ENCODE measurements at places on chromosomes 4 and X.
A peak's percentile ranks its signal among the peaks of the same experiment; 100 is the strongest.

GRCh38 chr4:121217351-121217750, 53.2 kb upstream of the TNIP3 start:
- DNase-seq: no peak
- no peaks in the 10 kb centered on the region for H3K27me3 ChIP-seq
- no peaks in the 10 kb centered on the region for H3K36me3 ChIP-seq
- no peak overlapping the region for H3K4me3 ChIP-seq
- H3K4me1 ChIP-seq: no peaks in the 10 kb centered on the region

DNA sequence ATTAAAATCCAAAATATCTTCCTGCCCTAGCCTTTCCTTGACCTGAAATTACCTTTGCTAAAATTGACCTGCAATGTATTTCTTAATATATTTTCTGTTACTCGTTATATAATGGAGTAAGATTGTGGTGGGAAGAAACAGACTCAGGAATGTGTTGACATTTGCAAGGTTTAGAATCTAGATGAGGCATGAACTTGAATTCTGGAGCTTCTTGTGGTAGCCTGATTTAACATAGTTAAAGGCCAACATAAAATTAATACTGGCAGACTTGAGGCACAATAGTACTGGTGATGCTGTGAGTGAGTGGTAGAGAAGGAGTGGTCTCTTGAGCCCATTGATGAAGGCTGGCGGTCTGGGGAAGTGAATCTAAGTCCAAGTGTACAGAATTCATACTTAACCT, 197.9 kb upstream of the SPRY1 start:
- DNase-seq: no peak
- H3K4me3 ChIP-seq: no peak overlapping the region
- H3K4me1 ChIP-seq: no peaks in the 10 kb centered on the region

GRCh38 chr4:8594097-8595038, 1.8 kb downstream of the CPZ start:
- DNase-seq: peak; percentile 74
- peaks cover 5% of the 10 kb centered on the region for H3K36me3 ChIP-seq
- H3K4me3 ChIP-seq: peak overlapping the region; percentile 73
- no peaks in the 10 kb centered on the region for H3K27me3 ChIP-seq
- H3K27ac ChIP-seq: no peak overlapping the region

GRCh38 chr4:88965053-88965452, 91.9 kb downstream of the FAM13A start:
- no peak for DNase-seq
- H3K4me1 ChIP-seq: peaks cover 6% of the 10 kb centered on the region
- no peaks in the 10 kb centered on the region for H3K27me3 ChIP-seq
- H3K4me3 ChIP-seq: no peak overlapping the region
- H3K36me3 ChIP-seq: no peaks in the 10 kb centered on the region

DNA sequence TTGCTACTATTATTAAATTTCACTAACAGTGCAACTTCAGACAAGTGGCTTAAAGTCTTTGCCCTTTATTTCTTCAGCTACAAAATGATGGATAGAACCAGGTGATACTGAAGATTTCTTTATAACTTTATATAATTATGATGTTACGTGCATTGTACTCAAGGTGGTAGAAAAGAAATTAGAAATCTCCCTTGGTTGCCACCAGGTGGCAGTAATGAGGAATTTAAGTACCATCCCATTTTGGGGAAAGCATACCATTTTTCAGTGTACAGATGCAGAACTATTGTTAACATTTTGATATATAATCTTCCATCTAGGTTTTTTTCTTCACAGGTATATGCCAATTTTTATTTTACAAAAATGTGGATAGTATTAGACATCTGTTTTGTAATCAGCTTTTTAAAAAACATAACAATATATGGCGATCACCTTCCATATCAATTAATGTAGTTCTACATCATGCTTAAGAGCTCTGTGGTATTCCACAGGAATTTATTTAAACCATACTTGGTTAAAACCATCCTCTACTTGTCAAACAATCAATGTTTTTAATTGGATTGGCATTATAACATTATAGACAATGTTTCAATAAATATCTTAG, 37.7 kb upstream of the RAB33B start:
- no peak overlapping the region for H3K4me3 ChIP-seq
- H3K36me3 ChIP-seq: peaks cover 25% of the 10 kb centered on the region
- H3K27ac ChIP-seq: no peak overlapping the region
- no peak for DNase-seq
- H3K27me3 ChIP-seq: no peaks in the 10 kb centered on the region

DNA sequence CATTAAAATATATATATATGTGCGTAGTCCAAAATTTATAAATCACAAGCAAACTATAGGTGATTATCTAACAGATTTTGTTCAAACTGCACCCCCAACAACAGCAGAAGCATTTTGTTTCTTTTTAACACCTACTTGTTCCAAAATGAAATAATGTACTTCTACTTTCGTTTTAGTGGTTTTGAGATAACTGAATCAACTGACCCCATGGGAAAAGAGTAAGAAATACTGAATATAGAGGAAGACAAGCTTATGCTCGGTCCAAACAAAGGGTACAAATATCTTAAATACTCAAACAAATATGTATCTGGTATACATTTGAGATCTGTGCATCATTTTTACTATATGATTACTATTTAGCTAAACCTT, 22.4 kb downstream of the MAP7D3 start:
- no peaks in the 10 kb centered on the region for H3K27me3 ChIP-seq
- H3K4me1 ChIP-seq: no peaks in the 10 kb centered on the region
- no peak overlapping the region for H3K27ac ChIP-seq
- peaks cover 58% of the 10 kb centered on the region for H3K36me3 ChIP-seq

DNA sequence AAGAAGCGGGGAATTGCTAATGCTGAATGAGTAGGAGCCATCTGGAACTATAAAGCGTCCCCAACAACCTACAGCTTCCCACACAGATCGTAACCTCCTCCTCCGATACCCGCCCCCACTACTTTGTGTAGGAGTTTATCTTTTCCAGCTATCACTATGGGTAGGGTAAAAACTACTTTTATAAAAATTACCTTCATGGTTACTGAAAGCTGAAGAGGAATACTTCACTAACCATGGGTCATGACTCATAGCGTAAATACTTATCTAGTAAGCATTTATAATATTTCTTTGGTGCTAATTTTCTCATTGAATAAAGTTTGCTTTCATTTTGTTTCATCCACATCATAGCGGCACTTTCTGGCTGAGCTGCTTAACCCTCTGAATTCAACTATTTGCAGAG, 79.4 kb upstream of the TNIP3 start:
- no peaks in the 10 kb centered on the region for H3K4me1 ChIP-seq
- no peak overlapping the region for H3K4me3 ChIP-seq

- no peak overlapping the region for H3K4me3 ChIP-seq
- H3K4me1 ChIP-seq: no peaks in the 10 kb centered on the region
- H3K27me3 ChIP-seq: no peaks in the 10 kb centered on the region
- no peak overlapping the region for H3K27ac ChIP-seq
- DNase-seq: no peak
- H3K36me3 ChIP-seq: peaks cover 8% of the 10 kb centered on the region
Measured at GRCh38 chr4:37615059-37615719, 71.0 kb downstream of the RELL1 start.

DNA sequence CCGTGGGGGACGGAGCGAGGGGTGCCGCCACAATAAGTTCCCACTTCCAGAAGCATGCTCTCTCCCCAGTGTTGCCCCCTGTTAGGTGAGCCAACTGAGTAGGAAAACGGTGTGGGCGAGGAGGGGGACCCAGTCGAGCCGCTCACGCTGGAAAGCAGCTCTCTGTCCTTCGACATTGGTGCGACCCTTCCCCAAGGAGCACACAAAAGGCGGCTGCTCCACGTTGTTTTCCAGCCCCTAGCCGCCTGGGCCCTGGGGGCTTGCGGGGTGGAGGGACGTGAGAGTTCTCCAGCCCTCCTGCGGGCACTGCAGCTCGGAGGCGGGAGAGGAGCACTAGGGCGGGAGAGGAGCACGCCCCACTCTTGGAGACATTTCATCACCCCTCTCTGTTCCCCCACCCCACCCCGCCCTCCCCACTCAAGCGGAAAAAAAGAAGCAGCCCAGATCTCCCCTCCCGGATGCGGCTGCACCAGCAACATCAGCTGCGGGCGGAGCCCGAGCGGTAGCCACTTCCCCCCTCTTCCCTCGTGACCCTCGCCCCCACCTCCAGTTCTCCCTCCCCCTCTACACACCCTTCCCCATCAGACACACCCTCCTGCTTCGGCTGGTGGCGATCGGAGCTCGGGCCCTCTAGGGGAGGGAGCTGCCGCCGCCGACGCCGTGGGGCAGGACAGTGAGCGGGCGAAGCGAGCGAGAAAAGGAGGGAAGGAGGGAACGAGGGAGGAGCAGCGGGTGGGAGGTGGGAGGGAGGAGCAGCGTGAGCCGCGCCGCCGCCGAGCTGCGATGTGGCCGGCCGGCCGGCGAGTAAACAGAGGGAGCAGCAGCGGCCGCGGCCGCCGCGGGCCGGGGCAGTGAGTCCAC, at the start of gene DOCK11:
DOCK11 (plus strand) TSS at position 755 of the 861 bp plus-strand sequence. CDS start 157 bp downstream, outside the sequence.
- peak; percentile 72 for DNase-seq
- H3K27ac ChIP-seq: no peak within 1 kb of the TSS
- peak within 1 kb of the TSS; percentile 74 for H3K4me3 ChIP-seq
- H3K27me3 ChIP-seq: peaks cover 6% of the 10 kb centered on the region

- H3K4me1 ChIP-seq: no peaks in the 10 kb centered on the region
- no peak overlapping the region for H3K27ac ChIP-seq
- H3K27me3 ChIP-seq: peaks cover 14% of the 10 kb centered on the region
Measured at GRCh38 chrX:17377091-17377717, 2.2 kb downstream of the NHS start.

DNA sequence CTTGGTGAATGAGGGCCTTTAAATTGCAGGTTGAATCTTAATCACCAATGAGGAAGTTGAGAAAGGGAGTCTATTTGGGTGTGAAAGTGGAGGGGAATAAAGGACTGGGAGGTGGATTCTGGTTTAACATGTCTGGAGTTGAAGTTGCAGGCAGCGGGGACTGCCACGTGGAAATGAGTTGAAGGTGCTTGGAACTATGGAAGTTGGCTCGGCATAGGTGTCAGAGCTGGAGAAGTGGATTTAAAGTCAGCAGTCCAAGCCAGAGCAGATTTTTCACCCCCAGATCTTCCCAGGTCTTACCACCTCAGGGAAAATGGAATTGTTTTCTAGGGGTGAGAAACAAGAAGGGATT, 44.9 kb downstream of the TIGD4 start:
- no peak overlapping the region for H3K27ac ChIP-seq
- no peaks in the 10 kb centered on the region for H3K4me1 ChIP-seq

DNA sequence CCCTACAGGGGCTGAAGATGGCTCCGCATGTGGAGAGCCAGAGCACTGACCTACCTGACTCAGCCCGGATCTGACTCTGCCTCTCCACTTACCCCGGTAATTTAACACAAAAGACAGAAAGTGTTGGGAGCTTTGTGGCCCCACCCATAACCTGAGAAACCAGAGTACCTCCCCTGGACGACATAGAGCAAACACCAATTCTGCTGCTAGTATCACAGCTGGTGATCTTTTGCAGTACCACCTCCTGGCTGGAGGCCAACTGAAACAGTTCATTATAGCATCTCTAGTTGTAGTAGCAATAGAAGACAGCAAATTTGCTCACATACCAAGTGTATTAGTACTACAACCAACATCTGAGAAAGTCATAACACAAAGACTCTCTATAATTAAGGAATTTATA, 443.9 kb downstream of the KLHL4 start:
- no peak overlapping the region for H3K27ac ChIP-seq
- no peak for DNase-seq
- no peaks in the 10 kb centered on the region for H3K27me3 ChIP-seq
- no peaks in the 10 kb centered on the region for H3K4me1 ChIP-seq
- H3K4me3 ChIP-seq: no peak overlapping the region

GRCh38 chr4:107850438-107850837, 25.7 kb downstream of the SGMS2 start:
- peaks cover 2% of the 10 kb centered on the region for H3K4me1 ChIP-seq
- no peak overlapping the region for H3K27ac ChIP-seq
- no peak for DNase-seq
- H3K27me3 ChIP-seq: no peaks in the 10 kb centered on the region
- H3K36me3 ChIP-seq: peaks cover 4% of the 10 kb centered on the region

All from H9 (cell line).